Stimulated activated CD8-positive, alpha-beta memory T cell treated with anti-CD3 and anti-CD28 coated beads, Interleukin-4, amount 100 ng/mL, for 24 hours (primary cell): ENCODE measurements at places on chromosomes 7 and 10.

DNA sequence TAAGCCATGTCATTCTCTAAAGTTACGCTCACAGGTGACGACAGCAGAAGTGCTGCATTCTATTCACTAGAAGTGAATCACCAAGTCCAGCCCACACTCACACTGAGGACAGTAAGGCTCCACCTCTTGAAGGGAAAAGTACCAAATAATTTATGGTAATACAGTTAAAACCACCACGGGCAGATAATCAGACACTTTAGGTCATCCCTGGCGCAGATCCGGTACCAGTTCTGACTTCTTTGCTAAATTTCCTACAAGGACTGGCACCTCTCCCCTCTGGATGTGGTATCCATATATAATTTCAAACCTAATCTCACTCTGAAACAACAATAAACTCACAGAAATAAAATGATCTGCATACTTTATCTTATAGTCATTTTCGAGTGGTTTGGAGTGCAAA is 954.7 kb upstream of the GHITM start:
- DNase-seq, result no peak

DNA sequence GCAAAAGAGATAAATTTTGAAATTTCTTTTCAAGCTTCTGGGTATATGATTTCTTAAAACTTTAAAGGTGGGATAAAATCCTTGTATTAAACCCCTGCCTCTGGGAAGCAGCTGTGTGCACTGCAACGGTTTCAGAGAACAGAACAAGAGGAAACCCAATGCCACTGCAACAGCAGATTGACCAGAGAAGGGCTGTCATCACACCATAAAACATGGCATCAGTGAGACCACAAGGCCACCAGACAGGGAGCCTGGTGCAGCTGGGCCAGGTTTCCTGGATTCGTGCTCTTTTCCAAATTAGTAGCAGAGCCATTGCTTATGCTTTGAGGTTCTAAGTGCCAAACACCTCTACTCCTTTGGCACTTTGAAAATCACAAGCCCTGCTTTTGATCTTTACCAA is 152.4 kb downstream of the PRPF18 start:
- DNase-seq, result no peak

- DNase-seq, result no peak
Observed at GRCh38 chr7:12549106-12549505, 21.4 kb upstream of the SCIN start.

GRCh38 chr7:130927062-130927461 is 193.1 kb upstream of the KLF14 start:
- DNase-seq, result no peak

GRCh38 chr10:3766046-3766756 is 18.8 kb downstream of the KLF6 start:
- no peak for DNase-seq

- no peak for DNase-seq
Observed at GRCh38 chr7:115911465-115911864, 119.1 kb downstream of the TFEC start.
